Panc1 (cell line): ENCODE measurements at places on chromosomes 6 and 20.

GRCh38 chr20:34798871-34799270 is 26.6 kb downstream of the NCOA6 start:
- DNase-seq, result no peak

GRCh38 chr6:77373955-77374354 is 89.3 kb downstream of the HTR1B start:
- DNase-seq, result no peak

DNA sequence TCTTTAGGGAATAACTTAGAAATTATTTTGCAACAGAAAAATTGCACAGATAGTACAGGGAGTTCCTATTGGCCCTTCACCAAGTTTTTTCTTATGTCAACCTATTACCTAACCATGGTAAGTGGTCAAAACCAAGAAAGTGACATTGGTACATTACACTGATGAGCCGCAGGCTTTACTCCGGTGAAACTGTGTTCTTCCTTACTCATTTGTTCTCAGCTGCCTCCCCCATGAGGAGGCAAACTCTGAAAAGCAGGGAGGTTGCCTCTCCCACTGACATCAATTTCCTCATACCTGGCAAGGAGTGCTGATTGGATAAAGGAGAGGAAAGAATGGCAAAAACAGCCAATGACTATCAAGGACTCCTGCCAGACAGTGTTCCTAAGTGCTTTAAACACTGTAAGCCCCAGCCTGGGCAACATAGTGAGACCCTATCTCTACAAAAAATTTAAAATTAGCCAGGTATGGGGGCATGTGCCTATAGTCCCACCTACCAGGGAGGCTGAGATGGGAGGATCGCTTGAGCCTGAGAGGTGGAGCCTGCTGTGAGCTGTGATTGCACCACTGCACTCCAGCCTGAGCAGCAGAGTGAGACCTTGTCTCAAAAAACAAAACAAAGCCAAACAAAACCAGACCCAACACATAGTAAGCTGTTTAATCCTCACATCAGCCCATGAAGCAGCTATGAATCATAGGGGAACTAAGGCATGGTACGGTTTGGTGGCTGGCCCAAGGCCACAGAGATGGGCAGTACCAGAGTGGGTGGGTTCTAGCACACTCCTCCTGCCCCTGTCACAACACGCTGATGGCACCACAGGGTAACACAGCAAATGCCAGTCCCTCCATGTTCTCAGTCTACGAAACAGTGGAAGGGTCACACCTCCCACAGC is 24.7 kb downstream of the C20orf203 start:
- DNase-seq, result no peak

GRCh38 chr6:154933181-154933827 is 61.8 kb upstream of the TIAM2 start:
- no peak for DNase-seq

- DNase-seq, result no peak
These were observed 8.7 kb downstream of the MMP24OS start for GRCh38 chr20:35269055-35269781.

- no peak for DNase-seq
These were observed 15.2 kb downstream of the CDH22 start for GRCh38 chr20:46293084-46293483.

DNA sequence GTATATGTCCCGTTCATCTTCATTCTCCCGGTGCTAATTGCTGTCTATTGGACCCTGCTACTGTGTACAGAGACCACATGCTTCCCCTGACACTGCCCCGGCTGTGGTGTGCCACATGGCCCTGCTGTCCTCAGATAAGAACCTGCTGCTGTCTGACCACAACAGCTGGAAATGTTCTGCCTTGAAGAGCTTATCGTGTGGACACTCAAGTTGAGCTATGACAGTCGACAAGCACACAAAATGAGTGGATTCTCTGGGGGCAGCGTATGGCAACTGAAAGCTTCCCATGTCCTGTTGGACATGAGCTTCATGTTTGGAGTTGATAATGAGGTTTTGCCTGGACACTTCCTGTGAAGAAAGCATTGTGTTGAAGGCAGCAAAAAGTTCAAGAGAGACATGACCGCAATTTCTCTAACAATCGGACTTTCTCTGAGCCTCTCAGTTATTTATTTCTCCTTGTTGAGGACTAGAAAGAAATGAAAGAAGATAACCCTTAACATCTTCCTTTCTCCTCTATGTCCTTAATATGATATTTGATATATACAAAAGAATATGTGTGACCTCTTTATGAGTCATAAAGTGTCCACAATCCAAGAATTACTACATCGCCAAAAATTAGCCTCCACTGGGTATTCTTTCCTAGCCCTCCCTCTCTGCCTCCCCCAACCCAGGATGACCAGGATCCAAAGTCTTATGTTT is 187.1 kb upstream of the TCF21 start:
- no peak for DNase-seq

DNA sequence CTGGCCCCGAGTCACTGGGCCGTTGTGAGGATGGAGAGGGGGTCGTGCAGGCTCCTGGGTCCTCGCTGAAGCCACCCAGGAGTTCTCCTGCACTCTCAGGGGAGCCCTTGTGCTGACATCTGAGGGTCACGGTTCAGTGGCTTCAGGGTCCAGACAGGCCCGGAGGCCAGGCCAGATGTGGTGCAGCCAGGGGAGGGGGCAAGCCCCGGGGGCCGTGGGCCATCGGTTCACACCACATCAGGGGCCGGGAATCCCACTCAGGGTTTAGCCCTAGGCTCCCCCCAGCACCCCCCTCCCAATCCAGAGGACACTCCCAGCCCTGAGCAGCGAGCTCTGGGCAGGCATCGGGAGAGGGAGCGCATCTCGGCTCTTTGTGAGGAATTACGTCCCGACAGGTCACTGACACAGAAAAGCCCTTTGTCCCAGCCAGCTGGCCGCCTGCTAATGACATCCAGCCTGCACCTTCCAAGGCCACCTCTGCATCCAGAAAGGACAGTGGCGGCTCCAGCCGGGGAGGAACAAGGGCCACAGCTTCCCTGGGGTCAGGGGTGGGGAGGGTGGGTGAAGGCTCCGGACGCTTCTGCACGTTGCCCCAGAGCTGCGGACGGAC is 6.4 kb upstream of the CHRNA4 start:
- DNase-seq, result no peak

DNA sequence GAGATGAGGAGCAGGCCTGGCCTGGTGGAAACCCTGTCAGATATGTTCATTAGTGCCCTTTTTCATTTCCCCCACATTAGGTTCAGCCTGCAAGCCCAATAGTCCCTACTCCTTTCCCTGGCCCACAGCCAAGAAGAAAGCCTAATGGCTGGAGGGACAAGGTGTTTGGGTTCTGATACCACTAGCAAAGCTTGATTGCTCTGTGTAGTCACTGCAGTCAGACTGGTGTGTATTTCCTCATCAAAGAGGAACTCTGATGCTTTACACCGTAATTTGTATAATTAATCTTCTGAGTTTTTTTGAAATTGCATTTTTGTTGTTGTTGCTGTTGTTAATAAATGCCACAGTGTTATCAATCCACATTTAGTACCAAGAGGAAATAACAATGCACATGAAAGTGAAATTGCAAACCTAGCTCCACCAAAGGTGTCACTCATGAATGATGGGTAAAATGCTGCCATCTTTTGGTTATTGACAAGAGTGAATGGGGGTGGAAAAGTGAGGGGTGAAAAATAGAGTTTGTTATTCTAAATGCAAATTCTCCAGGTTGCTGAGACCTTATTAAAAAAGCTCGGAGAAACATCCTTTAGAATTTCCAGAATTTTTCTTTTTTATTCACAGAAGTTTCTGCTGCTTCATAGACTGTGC is 320.2 kb upstream of the POU3F2 start:
- DNase-seq, result no peak

DNA sequence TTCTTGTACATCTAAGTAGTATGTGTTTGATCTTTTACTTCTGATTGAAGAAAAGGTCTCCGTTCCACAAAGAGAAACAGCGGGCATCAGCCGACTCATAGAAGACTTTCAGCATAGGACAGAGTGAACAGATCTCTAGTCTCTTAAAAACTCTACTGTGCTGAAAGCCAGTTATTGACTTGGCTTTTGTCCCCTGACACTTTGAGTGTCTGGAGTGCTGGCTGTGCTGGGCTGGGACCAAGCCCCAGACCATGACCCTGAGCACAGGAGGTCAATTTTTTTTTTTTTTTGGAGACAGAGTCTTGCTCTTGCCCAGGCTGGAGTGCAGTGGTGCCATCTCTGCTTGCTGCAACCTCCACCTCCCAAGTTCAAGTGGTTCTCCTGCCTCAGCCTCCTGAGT is 27.8 kb downstream of the MYBL2 start:
- DNase-seq, result no peak

DNA sequence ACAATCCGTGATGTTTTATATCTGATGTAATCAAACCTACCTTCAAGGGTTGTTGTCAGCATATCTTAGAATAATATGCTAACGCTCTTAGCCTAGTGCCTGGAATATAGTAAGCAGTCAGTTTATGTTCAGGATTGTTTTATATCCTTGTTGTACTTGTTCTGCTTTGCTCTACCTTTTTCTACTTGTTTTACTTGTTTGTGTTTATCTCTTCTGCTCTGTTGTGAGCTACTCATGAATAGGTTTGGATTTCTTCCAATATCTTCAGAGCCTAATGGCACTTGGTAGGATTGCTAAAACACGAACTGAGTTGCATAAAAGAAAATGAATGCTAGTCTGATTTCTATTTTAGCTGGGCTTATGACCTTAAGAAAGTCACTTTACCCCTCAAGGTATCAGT is 40.1 kb downstream of the DNAH8 start:
- DNase-seq, result no peak

DNA sequence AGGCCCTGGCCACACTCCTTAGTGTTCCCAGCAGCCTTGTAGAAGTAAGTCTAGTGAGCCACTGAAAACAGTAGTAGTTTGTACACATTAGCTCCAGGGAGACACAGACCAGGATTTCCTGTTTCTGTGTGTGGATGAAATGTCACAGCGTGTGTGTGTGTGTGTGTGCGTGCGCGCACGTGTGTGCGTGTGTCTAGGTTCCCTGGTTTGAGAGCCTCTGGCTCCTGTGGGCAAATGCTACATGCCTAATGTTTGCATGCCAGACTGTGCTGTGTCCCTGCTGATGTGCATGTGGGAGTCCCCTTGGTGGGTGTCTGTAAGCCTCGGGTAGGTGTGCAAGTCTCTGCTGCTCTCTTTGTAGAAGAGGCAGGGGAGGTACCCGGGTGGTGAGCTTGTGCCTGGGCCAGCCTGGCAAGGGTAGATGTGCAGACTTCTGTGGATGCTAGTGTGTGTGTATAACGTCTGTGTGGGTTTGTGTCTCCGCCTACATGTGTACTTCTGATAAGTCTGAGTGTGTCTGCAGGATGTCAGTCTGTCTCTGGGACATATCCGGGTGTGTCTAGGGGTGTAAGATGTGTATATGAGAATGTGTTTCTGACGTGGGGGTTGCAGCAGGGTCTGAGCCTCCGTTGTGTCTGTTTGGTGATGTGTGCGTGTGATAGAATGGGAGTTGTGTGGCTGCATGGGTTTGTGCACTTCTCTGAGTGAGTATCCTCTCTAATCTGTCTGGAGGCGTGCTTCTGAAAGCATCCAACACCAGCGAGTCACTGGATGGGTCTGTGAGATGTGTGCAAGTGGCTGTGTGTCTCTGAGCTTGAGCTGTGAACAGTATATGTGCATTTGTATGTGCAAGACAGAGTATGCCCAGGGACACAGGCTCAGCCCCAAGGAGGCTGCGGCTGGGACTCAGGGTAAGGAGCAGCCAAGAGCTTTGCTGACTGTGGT is 19.0 kb upstream of the TLDC2 start:
- no peak for DNase-seq

- no peak for DNase-seq
These were observed 75.5 kb downstream of the FOXF2 start for GRCh38 chr6:1464781-1465370.

GRCh38 chr20:56689852-56690485 is 60.9 kb downstream of the TFAP2C start:
- no peak for DNase-seq

DNA sequence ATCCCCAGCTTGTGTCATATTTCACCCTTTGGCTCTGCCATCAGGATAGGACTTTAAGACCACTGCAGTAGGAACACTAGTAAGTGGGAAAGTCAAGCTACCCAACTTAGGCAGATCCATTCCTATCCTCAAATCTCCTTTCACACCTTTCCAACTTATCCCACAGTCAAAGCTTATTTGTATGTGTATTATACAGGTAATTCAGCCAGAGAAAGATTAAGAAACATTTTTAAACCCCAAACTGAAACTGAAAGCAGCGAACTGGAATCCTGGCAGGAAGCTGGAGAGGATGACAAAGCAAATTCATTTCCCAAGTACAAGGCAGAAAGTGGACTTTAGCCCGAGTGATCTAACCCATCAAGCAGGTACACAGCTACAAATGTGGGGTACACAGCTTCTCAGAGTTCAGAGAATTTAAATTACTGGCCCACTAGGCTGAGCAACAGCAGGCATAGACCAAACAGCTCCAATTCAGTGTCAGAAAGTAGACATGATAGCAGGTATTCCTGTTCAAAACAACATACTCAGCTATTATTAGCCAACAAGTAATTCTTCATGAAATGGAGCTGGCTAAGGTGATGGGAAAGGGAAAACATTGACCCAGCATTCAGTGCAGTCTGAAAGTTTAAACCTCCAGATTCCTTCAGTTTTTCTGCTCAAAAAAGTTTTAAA is 39.1 kb downstream of the ILRUN start:
- peak; percentile 65 for DNase-seq

DNA sequence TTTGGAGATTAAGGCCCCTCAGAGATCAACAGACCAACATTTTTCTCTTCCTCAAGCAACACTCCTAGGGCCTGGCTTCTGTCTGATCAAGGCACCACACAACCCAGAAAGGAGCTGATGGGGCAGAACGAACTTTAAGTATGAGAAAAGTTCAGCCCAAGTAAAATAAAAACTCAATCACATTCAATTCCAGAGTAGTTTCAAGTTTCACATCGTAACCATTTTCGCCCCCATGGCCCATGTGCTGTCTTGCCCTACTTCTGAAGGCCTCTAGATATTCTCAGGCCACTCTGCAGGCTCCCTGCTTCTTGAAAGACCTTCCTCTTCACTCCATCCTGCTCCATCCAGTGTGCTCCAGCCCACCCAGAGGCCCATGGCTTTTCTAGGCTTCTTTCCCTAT is 4.2 kb downstream of the IL17A start:
- DNase-seq, result no peak

DNA sequence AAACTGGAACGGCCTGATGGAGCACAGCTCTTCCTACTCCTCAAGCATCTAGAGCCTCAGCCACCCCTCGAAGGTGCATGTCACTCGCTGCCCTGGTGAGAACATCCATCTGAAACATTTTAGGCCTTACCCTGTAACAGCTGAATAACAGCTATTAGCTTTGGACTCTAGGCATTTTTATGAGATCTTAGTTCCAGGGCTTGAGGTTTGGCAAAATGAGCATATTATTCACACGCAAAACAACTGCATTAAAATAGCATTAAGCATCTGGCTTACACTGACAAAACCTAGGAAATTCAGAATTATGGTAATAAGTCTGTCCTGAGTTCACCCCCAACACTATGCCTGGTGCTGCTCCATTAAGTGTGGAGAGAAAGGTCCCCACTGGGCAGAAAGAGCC is 56.1 kb downstream of the ADAT2 start:
- DNase-seq, result no peak

GRCh38 chr6:170174124-170174770 is 116.6 kb downstream of the DLL1 start:
- DNase-seq, result no peak

GRCh38 chr6:489001-489400 is 97.4 kb downstream of the IRF4 start:
- DNase-seq, result no peak

GRCh38 chr6:1170794-1171193 is 141.1 kb upstream of the FOXQ1 start:
- no peak for DNase-seq

- DNase-seq, result peak; percentile 71
These were observed at the start of gene CCN5 for GRCh38 chr20:44714701-44715498. TSS of gene CCN5 (plus strand) at chr20:44715369. CDS start at chr20:44715391, 22 bp downstream.
